ENCODE measurements at places on chromosomes 2 and 18. TPM values are rescaled to one million over a fixed set of nuclear protein-coding genes. Genes with fewer than 3 reads are reported as not detected.

Gene ADRA2B
- total RNA-seq = not detected

Gene NAT8
- total RNA-seq = not detected

Gene MPP4
- 9.0 TPM for total RNA-seq

Gene RASGRP3
- 15.7 TPM for total RNA-seq

All from pulmonary artery endothelial cell (primary cell).